HS-5 (cell line): ENCODE measurements at places on chromosomes 12 and 14.

GRCh38 chr12:32003654-32004053 lies 44.4 kb downstream of the RESF1 start:
- no peak for DNase-seq

DNA sequence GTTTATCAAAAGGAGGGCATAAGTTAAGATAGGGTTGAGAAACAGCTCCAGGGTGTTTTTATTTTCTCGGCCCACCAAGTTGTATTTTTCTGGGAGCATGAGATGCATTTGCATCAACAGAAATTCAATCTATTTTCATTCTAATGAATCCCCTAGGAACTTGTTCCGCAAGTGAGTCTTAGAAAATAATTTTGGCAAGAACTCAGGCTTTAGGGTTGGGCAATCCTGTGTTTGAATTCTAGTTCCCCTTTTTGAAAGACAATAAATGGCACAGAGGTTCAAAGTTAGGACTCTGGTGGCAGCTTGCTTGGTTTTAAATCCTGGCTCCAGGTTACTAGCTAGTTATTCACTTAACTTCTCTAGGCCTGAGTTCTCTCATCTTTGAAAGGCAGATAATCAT lies 23.7 kb downstream of the SLC5A8 start:
- no peak for DNase-seq

DNA sequence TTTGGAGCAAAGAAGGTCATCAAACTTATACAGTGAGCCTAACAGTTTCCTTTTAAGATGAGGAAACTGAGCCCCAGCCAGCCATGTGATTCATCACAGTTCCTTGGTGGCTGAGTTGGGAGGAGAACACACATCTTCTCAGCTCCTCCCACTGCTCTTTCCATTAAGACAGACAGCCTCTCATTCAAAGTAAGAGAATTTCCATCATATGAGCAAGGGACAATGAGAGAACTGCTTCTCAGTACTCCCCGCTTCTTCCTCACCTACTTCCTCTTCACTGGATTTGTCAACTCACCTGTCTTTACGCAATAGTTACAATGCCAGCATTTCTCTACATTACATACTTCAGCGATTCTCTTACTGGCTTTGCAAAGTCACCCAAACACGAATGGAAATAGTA lies 2.2 kb downstream of the IFNG start:
- DNase-seq: no peak

- no peak for DNase-seq
These were observed 862 bp upstream of the HOTAIR start for GRCh38 chr12:53975479-53976152.

DNA sequence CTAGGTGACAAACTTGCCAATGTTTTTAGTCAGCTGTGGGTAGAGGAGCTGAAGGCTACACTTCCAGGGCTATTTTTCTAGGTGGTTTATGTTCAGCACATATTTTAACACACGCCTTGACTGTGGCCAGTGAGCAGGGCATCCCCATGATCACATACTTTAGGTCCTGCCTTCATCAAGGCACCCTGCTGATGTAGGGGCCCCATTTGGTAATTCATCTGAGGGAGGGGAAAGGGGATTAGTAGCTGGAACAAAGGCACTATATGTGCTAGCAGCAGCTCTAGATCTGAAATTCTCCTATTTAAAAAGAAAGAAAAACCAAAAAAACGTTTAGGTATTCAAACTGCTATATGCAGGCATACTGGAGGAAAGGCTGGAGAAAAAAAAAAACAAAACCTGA lies 14.5 kb downstream of the EGLN3 start:
- no peak for DNase-seq
